ENCODE measurements at places on chromosomes 6 and 20. TPM values are rescaled to one million over a fixed set of nuclear protein-coding genes. Genes with fewer than 3 reads are reported as not detected.
A peak's percentile ranks its signal among the peaks of the same experiment; 100 is the strongest.

GRCh38 chr6:137726582-137726981 is 140.5 kb upstream of the TNFAIP3 start:
- no peak for DNase-seq

GRCh38 chr6:20038410-20039204 is 173.7 kb downstream of the MBOAT1 start:
- DNase-seq: peak; percentile 10

DNA sequence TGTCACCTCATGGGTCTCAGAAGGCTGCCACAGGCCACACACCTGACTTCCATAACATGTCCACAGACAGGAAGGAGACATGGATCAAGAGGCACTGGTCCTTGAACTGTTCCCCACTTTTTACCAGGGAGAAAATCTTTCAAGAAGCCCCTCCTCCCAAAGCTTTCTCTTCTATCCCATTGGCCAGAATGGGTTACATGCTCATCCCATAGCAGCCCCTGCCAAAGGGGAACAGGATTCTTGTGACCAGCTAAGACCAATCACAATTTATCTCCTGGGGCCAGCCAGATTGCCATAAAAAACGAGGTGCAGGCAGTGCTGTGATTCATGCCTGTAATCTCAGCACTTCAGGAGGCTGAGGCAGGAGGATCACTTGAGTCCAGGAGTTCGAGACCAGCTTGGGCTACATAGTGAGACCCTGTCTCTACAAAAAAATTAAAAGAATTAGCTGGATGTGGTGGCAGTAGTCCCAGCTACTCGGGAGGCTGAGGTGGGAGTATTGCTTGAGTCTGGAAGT is 59.4 kb downstream of the TMEM242 start:
- DNase-seq: no peak

- DNase-seq: no peak
These were observed 191.4 kb downstream of the CENPW start for GRCh38 chr6:126531286-126531685.

DNA sequence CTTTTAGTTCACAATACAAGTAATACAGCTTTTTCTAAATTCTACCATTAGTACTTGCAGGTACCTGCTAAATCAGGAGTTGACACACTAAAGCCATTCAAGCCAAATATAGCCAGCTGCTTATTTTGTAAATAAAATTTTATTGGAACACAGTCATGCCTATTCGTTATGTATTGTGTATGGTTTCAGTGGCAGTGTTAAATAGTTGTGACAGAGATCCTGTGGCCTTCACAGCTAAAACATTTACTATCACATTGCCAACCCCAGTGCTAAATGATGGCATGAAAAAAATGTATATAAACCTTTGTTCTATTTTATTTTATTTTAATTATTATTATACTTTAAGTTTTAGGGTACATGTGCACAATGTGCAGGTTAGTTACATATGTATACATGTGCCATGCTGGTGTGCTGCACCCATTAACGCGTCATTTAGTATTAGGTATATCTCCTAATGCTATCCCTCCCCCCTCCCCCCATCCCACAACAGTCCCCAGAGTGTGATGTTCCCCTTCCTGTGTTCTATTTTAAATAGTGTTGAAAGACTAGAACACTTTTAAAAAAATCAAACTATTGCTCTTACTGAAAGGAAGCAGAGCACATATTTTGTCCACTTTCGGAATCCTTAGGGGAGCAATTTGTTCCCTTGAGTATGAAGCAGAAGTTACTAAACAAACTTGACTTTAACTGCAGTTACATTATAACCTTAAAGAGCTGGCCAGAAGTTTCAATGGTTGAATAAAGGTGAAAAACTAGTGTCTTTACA is 115.7 kb downstream of the PRIM2 start:
- DNase-seq: no peak

- no peak for DNase-seq
These were observed 18.9 kb downstream of the KLHL31 start for GRCh38 chr6:53646606-53647005.

DNA sequence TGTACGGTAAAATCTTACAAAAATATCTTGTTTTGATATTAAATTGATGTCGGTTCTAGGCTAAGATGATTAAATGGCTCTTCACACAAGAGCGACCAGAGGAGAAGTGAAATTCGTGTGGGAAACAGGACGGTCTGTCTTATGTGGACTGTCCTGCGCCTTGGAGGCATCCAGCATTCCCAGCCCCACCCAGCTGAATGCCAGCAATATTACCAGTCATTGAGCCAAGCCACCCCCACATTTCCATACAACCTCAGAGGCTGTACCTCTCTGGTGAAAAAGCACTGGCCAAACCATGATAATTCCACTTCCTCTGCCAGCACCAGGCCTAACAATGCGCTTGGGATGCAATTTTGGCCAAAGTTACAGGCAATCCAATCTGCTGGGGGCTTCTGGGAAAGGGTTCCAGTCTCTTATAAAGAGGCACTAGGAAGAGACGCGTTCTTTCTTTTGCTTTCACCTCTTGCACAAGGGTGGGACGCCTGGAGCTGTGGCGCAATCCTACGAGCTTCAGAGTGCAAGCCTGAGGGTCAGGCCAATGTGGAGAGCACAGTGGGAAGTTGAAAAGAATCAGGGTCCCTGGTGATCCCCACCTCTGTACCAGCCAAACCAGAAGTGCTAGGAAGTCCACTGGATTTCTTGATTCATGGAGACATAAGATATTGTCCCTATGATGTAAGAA is 213.1 kb downstream of the PREX1 start:
- no peak for DNase-seq

DNA sequence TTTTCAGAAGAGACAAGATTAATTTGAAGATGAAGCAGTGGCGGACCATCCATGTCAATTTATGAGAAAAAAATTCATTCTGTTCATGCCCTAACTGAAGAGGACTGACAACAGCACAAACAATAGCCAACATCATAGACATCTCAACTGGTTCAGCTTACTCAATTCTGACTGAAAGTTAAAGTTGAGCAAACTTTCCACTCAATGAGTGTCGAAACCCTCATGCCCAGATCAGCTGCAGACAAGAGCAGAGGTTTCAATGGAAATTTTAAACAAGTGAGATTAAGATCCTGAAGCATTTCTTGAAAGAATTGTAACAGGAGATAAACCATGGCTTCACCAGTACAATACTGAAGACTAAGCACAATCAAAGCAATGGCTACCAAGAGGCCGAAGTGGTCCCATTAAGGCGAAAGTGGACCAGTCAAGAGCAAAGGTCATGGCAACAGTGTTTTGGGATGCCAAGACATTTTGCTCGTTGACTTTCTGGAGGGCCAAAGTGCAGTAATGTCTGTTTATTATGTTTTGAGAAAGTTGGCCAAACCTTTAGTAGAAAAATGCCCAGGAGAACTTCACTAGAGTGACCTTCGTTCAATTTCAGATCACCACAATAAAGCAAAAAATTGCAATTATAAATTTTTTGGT is 6.1 kb upstream of the SFT2D1 start:
- no peak for DNase-seq

- no peak for DNase-seq
These were observed 25.4 kb downstream of the DOP1A start for GRCh38 chr6:83092756-83093399.

DNA sequence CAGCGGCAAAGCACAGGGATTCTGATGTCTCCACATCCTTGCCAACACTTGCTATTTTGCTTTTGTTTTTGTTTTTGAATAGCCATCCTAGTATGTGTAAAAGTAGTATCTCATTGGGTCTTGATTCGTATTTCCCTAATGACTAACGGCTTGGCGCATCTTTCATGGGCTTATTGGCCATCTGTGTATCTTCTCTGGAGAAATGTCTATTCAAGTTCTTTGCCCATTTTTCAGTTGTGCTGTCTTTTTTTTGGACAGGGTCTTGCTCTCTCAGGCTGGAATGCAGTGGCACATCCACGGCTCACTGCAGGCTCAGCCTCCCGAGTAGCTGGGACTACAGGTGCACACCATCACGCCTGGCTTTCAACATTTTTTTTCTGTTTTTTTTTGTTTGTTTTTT is 17.4 kb downstream of the TCFL5 start:
- DNase-seq: no peak

GRCh38 chr6:24564081-24564480 is 69.3 kb downstream of the ALDH5A1 start:
- DNase-seq: no peak

DNA sequence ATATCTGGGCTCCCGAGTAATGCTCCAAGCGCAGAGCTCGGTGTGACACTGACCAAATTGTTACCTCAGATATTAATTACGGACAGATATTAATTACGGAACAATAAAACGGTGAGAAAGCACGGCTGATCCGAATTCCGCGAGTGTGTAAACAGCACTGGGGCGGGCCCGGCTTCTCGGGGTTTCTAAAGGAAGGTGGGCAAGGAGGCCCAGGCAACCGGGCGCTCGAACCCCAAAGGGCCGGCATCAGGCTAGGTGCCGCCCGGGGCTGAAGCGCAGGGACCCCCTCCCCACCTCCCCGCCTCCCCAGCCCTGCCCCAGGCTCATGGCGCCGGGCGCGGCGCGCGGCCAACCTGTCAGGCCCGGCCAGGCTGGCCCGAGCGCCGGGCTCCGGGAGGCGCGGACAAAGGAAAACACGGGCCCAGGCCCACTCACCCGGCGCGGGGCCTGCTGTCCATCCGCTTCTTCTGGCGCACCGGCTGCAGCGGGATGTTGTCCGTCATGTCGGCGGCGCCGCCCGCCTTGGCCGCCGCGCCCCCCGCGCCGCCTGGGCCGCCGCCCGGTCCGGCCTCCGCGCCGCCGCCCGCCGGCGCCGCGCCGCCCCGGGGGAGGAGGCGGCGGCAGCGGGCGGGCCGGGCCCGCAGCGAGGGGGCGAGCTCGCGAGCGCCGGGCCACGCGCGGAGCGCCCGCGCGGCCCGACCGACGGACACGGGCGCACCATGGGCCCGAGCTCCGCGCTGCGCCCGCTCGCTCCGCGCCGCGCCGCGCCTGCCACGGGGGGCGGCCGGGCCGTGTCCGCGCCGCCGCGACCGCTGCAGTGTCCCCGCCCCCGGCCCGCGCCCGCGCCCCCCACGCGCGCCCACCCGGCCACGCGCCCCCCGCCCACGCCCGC is at the start of gene ATP9A:
ATP9A (minus strand) TSS at position 524 of the 892 bp plus-strand sequence; CDS start at position 503, 21 bp downstream.
- DNase-seq: no peak

GRCh38 chr6:138817799-138818198 is 21.9 kb downstream of the ECT2L start:
- peak; percentile 78 for DNase-seq

DNA sequence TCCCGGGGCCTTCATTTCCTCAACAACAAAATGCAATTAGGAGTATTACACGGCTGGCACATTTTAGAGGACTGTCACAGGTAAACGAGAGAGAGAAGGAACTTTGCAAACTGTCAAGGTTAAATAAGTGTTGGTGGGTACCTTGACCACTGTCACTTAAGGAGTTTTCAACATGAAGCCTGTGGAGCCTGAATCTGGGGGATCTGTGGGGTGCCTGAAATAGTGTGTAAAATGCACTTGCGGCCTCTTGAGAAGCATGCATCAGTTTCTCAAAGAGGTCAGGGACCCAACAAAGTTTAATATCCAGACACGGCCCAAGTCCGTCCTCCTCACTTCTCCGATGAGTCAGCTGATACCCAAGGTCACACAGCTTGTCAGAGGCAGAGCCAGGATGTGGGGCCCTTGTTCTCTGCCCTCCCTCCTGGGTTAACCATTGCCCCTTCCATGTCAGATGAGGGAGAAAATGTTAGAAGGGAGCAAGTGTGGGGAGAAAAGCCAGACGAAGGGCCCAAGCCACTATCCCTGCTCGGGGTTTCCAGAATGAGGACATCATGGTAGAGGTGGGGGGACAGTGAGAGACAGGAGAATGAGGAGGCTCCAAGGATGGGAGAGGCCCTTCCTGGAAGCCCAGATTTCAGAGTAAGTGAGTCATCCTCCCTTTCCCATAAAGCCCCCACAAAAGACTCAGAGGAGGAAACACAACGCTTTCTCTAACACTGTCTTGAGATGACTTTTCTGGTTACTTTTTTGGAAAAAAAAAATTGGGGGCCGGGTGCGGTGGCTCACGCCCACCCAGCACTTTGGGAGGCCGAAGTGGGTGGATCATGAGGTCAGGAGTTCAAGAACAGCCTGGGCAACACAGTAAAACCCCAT is 42.2 kb downstream of the C6orf132 start:
- DNase-seq: no peak

The MAP3K5 gene
- 5.7 TPM for total RNA-seq

- no peak for DNase-seq
These were observed 74.1 kb downstream of the ASXL1 start for GRCh38 chr20:32432277-32432676.

- DNase-seq: peak; percentile 87
These were observed at the start of gene ULBP3 for GRCh38 chr6:150068720-150069648. ULBP3 (minus strand) TSS chr6:150069121; CDS start chr6:150069066, 55 bp downstream.

The GABRR2 gene
- not detected for total RNA-seq

DNA sequence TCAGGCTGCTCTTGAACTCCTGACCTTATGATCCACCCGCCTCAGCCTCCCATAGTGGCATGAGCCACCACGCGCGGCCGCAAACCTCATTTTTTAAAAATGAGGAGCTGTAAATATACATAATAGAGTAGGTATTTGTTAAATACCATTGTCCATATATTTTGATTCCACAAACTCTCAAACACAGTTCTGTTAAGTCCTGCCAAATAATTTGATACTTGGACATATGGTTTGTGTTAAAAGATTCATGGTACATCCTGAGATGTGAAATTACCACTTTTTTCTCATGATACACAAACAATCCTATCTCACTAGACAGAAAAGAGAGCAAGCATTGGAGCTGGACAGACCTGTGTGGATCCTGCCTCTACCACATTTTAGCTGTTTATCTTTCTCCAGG is 334.1 kb upstream of the KCNQ5 start:
- DNase-seq: no peak

- no peak for DNase-seq
These were observed 351.7 kb downstream of the RNGTT start for GRCh38 chr6:88611721-88612120.

GRCh38 chr6:15107644-15108382 is 138.1 kb upstream of the JARID2 start:
- DNase-seq: no peak

- DNase-seq: no peak
These were observed 253.0 kb downstream of the FARS2 start for GRCh38 chr6:5514353-5514752.

The GHRH gene
- total RNA-seq: not detected

Data from kidney epithelial cell (primary cell).